ENCODE measurements at places on chromosomes 4 and X. TPM values are rescaled to one million over a fixed set of nuclear protein-coding genes. Genes with fewer than 3 reads are reported as not detected.

DNA sequence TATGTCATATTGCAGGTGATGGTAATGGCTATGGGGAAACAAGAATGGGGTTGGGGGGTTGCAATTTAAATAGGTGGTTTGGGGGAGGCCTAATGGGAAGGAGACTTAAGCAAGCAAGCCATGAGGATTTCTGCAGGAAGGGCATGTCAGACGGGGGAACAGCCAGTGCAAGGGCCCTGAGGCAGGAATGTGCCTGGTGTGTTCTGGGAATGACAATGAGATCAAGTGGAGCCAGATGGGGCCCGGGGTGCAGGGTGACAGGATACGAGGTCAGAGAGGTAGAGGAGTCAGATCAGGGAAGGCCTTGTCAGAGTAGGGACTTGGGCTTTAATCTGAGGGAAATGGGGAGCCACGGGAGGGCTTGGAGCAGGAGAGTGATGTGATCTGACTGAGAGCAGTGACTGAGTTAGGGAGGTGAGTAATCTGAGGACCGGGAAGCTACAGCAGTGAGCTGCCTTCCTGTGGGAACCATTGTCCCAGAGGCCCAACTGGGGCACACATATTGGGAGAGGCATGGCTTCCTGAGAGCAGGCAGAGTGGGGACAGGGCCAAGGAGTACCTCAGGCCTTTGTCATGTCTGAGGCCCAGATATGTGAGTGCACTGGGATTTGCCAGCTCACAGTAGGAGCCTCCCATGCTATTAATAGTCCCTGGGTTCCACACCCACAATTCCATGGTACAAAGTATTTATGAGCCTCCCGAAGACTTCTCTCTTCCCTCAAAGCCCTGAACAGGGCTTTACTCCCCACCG lies 139.8 kb downstream of the BCOR start:
- DNase-seq: peak; percentile 34

The ADH7 gene
- not detected for total RNA-seq

The TMEM154 gene
- 3.3 TPM for total RNA-seq

- no peak for DNase-seq
These were observed 474.8 kb downstream of the PDGFC start for GRCh38 chr4:156496797-156497196.

GRCh38 chr4:133452678-133453077 lies 303.6 kb downstream of the PCDH10 start:
- DNase-seq: no peak
